T-cell (primary cell): ENCODE measurements at places on chromosomes 5 and 9.
A peak's percentile ranks its signal among the peaks of the same experiment; 100 is the strongest.

- no peak for DNase-seq
Observed at GRCh38 chr9:26142201-26142600, 464.0 kb upstream of the TUSC1 start.

- DNase-seq, result no peak
Observed at GRCh38 chr5:10456583-10457420, 15.1 kb downstream of the ROPN1L start.

DNA sequence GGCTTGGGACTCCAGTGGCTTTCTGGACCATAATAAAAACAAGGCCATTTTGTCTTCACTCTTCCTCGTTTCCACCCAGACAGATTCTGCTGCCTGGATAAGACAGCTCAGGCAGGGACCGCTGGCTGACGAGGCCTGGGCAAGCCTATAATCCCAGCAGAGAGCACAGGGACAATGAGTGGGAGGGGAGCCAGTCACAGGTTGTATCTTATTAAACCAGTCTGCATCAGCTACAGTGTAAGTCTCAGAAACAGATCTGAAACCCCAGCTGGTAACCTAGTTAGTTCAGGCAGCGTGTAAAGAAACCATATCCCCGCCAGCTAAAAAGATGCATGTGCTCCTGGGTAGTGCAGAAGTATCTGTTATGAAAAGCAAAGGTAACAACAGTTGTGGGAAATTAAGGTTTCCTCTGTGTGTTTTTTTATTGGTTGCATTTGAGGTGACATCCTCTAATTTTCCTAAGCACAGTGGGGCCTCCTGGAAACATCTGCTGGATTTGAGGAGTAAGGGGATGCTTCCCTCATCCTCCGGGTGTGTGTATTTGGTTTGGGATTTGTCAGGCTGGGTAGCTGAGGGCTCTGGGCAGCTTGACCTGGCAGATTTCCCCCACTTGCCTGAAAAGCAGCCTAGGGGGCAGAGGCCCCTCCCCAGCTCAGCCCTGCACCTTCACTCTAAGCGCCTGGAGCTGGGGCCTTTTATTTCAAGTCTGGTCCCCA lies 15.2 kb upstream of the TAL2 start:
- no peak for DNase-seq

DNA sequence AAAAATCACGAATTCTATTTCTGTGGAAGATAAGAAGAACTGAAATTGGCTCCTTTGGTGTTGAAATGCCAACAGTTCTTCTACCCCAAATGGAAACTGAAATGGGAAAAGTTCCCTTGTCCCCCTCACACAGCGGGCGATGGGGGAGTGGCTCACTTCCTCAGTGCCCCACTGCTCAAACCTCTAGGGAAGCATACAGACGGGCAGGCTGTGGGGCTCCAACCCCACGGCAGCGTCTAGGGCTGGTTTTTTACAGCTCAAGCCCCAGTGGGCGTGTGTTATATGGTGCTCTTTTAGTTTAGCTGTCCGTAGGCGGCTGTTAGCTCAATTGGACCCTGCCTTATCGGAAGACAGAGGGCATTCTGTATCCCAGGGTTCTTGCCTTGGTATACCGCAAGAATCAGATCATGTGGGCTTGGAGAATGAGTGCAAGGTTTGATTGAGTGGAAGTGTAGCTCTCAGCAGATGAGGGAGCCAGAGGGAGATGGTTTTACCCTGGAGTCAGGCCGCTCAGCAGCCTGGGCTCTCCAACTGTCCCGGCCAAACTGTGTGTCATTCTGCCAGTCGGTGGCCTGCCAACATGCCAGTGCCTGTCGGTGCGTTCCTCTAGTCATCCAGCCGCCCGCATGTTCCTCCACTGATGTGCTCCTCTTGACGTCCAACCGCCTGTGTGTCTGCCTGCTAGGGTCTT lies 166.3 kb upstream of the ZNF608 start:
- DNase-seq, result no peak

DNA sequence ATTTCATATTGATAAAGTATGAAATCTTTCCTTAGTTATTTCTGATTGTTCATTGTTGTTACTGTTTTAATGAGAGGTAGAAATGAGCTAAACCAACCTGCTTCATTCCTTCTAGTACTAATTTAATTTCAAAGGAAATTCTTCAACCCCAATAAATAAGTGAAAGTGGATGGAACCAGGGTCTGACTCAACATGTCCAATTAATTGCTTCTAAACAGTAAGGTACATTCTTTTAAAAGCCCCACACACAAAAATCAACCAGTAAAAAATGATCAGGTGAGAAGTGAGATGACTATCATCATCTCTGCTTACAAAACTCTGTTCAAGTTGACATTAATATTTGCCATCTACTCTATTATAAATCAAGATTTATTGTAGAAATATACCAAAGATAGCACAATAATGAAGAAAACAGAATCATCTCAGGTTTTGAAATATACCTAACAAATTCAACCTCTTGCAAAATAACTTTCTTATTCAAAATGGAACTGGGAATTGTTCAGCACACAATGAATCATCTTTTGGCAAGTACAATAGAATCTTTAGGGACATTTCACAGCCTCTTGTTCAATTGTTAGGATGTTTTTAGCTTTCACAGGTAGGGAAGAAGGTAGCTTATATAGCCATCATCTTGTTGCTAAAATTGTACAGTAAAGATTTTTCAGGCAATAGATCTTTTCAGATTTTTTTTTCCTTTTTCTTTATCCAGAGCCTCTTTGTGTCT lies 114.5 kb downstream of the RPS23 start:
- no peak for DNase-seq

GRCh38 chr9:10806868-10807267 lies 194.1 kb upstream of the PTPRD start:
- DNase-seq, result no peak

- no peak for DNase-seq
Observed at GRCh38 chr9:132037458-132037857, 42.2 kb downstream of the MED27 start.

GRCh38 chr5:170416526-170416925 lies 27.4 kb upstream of the KCNMB1 start:
- no peak for DNase-seq

DNA sequence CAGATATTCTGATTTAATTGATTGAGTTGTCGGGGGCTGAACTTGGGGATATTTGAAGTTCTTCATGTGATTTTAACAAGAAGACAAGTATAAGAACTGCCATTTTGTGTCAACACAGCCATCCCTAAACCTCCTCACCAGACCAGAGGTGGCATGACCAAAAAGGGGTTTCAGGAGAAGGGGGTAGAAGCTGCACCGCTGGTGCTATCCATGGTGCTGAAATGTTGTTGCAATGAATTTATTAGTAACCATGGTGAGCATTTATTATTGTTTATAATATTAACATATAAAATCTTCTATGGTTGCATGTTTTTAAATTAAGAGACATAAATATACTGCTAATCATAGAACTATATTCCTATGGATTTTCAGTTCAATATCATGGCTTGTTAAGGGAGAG lies 72.3 kb downstream of the GNA14 start:
- no peak for DNase-seq

GRCh38 chr9:33229359-33230114 lies 10.4 kb upstream of the SPINK4 start:
- DNase-seq, result no peak

DNA sequence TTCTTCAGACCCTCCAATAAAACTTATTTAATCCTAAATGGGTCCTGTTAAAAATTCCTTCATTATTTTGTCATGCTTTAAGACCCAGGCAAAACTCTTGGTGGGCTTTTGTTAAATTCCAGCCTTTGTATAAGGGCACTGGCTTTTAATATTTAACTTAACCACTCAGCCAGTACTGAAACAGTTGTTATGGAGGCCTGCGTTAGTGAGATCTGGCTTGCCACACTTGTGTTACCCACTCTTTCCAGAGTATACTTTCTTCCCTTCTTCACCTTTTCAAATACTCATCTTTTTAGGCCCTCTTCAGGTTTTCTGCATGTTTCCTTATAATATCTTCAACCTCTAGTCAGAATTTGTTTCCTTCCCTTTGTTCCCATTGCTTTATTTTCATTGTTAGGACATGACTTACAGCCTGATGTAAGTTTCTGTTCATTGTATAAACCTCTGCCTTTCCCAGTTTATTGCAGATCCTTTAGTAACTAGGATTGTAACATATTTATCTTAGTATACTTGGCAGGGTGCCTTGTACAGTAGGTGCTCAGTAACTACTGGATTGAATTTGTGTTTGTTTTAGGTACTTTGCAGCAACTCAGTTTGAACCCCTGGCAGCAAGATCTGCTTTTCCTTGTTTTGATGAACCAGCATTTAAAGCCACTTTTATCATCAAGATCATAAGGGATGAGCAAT lies 48.8 kb downstream of the LNPEP start:
- DNase-seq, result no peak

DNA sequence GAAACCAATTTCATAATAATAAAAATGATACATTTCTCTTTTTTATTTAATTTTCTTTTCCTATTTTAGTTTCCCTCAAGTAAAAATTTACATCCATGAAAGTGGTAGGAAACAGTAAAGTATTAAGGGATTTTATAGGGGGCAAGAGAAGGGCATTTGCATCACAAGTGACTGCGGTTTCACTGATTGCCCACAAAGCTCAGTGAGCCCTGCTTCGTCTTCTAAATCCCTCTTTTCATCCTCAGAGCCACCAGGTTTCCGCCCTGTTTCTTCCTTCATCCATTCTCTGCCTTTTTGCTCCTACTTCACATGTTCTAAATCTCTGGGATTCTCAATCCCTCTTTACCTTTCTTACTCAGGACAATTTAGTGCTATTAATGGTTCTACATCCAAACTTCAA lies 491.4 kb downstream of the LRRC70 start:
- no peak for DNase-seq

- DNase-seq, result peak; percentile 71
Observed at GRCh38 chr9:91711755-91712601, 238.1 kb downstream of the ROR2 start.

DNA sequence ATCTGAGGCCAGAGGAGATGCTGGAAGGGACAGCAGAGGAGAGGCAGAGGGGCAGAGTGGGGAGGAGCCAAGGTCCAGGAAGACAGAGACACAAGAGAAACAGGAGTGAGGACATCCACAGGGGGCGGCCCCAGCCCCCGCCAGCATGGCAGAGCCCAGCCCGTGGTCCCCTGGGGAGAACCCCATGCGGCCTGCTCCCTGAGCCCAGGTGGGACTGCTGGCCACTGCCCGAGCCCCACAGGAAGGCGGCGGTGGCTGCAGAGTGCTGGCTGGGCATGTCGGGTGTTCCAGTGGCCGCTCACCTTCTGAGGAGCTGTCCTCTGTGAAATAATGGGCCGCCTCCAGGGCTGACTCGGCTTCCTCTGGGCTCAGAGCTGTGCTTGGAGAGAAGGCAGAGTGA lies 8.9 kb upstream of the MRNIP start:
- no peak for DNase-seq

GRCh38 chr5:126508962-126509279 lies 85.7 kb downstream of the GRAMD2B start:
- peak; percentile 50 for DNase-seq

- no peak for DNase-seq
Observed at GRCh38 chr5:99945478-99946442, 589.4 kb upstream of the FAM174A start.

GRCh38 chr5:179874536-179875292 lies 16.1 kb upstream of the MRNIP start:
- DNase-seq, result no peak

GRCh38 chr9:69573651-69574050 lies 98.5 kb downstream of the APBA1 start:
- no peak for DNase-seq

DNA sequence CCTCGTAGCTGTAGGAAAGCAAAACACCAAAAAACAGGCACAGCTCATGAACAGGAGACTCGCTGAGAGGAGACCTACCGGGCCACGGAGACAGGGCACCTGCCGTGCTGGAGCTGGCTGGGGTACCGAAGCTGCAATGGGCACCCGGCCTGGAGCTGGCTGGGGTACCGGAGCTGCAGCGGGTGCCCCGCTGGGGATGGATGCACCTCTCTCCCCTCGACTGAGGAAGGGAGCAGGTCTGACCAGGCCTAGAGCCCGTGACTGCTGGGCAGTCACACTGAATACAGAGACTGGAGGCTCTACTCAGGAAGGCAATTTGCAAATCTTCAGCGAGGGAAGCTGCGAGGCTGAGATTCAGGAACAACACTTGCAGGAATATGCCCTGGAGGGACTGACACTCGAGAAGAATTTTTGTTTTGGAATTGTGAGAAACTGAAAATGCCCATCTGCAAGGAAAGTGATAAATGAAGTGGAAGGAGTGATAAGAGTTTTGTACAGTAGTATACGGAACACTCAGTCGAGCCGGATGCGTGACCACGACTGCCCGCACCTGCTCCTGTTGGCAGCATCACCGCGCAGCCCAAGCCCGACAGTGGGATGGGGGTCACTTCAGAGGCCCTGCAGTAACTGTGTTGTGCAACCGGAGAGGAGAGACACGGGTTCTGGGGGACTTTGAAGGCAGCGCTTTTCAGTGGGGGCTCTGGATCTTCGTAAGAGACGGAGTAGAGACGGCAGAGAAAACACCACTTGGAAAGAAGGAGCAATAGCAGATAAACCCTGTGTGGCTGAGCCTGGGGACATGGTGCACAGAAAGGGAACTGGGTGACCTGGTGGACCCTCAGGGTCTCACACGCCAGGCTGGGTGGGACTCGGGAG lies 27.9 kb upstream of the LPCAT1 start:
- no peak for DNase-seq

DNA sequence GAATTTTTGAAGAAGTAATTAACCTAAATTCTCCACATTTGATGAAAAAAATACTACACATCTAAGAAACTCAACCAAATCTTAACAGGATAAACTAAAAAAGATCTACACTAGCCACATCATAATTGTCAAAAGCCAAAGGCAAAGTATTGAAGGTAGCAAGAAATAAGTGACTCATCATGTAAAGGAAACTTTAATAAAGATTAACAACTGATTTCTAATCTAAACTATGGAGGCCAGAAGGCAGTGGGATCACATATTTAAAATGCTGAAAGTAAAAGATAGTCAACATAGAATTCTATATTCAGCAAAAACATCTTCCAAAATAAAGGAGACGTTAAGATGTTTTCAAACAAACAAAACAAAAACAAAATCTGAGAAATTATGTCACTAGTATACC lies 2002.9 kb downstream of the MAT2B start:
- DNase-seq, result no peak

GRCh38 chr5:176654856-176655255 lies 7.6 kb downstream of the TSPAN17 start:
- DNase-seq, result no peak

DNA sequence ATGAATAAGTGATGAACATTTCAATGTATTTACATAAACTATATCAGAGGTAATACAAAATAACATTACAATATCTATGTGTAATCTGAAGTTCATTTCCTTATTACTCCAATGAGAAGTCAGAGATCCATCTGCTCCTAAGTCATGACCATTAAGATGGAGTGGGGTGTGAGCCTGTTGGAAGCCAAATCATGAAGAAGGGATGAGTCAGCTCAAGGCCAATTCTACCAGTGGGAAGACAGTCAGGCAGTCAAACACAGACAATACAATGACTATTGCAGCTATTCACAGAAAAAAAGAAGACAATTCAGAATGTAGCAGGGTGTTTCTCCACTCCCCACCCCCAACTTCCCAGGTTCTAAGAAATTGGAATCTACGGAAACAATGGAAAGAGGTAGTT lies 155.0 kb downstream of the NFIB start:
- DNase-seq, result no peak

- DNase-seq, result no peak
Observed at GRCh38 chr5:62720031-62720441, 141.4 kb downstream of the LRRC70 start.

GRCh38 chr5:73370095-73370494 lies 78.5 kb downstream of the FOXD1 start:
- no peak for DNase-seq
